ENCODE measurements at places on chromosomes 3 and 15.

- DNase-seq = no peak
These were observed 133.5 kb downstream of the FBLN2 start for GRCh38 chr3:13682331-13683013.

- DNase-seq = no peak
These were observed 148.3 kb downstream of the SMAD6 start for GRCh38 chr15:66850078-66850991.

DNA sequence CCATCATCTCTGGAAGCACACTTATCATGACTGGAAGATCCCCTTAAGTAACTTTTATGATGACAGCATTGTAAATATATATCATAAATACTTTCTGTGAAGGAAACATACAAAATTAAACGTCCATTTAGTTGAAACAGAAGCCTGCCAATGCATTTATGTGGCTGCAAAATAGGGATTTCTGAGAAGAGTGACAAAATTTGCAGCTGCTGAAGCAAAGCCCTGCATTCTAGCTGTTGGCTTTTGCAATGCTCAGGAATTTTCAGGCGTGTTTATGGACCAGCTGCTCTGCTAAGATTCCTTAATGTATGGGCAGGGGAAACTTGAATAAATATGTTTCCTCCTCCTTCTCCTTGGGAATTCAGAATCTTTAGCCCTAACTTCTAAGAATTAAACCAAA lies 137.3 kb downstream of the CACNA2D3 start:
- DNase-seq = no peak

GRCh38 chr15:79849789-79850188 lies 47.0 kb downstream of the MTHFS start:
- peak; percentile 55 for DNase-seq

DNA sequence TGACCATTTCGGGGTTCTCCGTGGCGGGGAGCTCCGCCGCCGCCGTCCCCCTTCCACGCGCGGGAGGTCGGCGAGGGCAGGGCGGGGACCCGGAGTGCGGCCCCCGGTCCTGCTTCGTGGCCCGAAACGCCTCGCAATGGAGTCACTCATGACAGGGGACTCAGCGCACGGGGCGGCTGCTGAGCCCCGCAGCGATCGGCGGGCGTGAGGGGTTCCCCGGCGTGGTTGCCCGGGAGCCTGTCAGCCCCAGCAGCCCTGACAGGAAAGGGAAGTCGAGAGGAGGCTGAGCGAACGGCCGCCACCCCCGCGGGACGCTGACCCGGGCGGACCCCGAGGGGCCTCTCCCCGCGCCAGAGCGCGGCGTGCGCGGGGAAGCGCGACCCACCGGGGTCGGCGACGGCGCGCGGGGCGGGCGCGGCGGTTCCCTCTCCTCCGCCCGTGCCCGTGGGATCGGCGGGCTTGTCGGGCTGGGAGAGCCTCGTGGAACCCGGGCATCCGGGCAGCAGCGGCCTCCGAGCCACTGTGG lies 564 bp upstream of the PIGZ start:
- DNase-seq = peak; percentile 52

DNA sequence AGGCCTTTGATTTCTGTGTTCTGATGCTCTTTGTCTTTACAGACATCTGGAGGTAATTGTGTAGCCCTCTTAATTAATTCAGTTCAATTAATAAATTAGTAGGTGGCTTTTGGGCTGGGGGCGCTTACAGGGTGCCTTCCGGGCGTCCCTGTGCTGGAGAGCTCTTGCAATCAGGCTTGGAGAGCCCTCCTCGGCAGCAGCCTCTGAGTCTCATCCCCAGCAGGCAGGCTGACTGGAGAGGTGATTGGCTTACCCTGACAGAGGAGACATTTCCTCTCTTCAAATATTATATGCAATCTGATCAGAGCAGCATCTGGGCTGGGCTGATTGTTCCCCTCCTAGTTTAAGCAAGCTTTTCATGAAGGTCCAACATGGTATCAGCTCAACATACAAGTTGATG lies 250.7 kb downstream of the LPP start:
- no peak for DNase-seq

- no peak for DNase-seq
These were observed 693.6 kb downstream of the CADM2 start for GRCh38 chr3:85652360-85652759.

DNA sequence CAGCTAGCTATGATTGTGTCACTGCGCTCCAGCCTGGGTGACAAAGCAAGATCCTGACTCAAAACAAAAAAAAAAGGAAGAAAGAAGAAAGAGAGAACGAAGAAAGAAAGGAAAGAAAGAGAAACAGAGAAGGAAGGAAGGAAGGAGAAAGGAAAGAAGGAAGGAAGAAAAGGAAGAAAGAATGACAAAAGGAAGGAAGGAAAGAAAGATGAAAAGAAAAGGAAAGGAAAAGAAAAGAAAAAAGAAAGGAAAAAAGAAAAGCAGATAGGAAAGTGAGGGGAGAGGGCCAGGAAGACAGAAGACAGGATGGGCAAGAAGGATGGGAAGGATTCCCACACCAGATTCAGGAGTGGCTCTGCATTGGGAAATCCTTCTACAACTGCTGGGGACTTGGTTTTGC lies 44.9 kb downstream of the GOLGA6L2 start:
- no peak for DNase-seq

- peak; percentile 10 for DNase-seq
These were observed 227.3 kb upstream of the C2CD4B start for GRCh38 chr15:62392376-62392775.

DNA sequence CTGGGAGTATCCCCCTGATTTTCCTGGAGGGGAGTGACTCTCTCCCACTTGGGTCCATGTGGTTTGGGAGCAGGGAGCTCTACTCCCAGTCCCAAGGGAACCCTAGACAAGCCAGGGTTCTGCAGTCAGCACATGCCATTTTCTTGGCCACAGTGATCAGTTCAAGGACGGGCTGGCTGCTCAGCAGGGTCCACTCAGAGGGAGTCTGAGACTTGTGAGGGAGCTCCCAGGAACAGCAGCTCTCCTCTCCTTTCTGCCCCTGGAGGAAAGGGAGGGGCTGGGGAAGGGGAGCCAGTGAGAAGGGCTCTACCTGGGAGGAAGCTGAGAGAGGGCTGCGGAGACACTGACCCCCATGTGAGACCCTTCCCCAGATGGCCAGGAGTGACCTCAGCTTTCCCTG lies 29.1 kb upstream of the LMCD1 start:
- no peak for DNase-seq

GRCh38 chr3:36193448-36193847 lies 186.9 kb upstream of the STAC start:
- no peak for DNase-seq

DNA sequence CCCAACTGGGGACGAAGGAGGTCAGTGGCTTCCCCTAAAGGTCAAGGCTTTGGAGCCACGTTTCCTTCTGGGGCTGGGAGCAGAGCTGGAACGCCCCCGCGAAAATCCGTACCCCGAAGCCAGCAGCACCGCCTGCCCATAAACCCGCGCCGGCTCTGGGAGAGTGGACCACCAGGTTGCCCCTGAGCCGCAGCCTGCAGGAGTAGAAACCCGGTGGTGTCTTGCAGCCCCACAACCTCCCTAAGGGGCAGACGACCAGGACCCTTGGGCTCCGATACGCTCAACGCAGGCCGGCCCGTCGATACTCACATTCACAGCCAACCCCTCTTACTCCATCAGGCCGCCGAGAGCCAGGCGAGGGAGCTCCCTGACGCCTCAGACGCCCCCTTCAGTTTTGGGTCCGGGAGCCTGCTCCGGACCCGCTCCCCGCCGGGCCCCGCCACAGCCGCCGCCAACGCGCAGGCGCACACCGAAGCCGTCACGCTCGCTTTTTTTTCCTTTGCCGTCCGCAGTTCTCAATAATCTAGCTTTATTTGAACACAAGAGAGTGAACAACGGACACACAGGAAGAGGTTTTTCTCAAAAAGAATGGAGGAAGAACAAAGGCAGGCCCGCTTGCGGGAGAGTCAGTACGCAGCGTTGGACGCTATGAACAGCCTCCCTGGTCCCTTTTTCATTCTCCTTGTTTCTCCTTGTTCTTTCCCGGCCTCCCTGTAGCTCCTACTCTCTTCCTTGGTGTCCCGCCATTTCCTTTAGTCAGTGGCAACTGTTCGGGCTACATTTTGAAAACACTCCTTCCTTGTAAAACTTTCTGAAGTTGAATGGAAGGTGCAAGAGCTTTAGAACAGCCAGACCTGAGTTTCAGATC lies at the start of gene ZNF106:
Gene ZNF106, minus strand, starts transcription at position 471 of the 868 bp plus-strand sequence. CDS start 18,852 bp downstream, outside the sequence.
- peak; percentile 93 for DNase-seq

DNA sequence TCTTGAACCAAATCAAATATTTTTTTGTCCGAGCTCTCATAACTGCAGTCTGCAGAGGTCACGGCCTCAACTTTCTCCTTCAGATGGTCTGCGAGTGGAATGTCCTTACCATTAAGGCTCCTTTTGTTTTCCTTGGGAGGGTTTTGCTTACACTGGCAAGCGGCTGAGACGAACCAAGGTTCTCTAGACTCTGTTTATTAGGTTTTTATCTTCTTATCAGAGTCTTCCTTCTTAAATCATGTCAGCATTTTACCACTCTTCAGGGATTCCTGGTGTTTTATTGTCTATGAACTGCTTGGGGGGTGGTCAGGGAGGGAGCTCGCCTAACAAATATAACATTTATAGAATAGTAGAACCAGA lies 773.7 kb upstream of the NR2F2 start:
- DNase-seq = no peak

GRCh38 chr3:31431321-31431720 lies 101.4 kb upstream of the STT3B start:
- no peak for DNase-seq

DNA sequence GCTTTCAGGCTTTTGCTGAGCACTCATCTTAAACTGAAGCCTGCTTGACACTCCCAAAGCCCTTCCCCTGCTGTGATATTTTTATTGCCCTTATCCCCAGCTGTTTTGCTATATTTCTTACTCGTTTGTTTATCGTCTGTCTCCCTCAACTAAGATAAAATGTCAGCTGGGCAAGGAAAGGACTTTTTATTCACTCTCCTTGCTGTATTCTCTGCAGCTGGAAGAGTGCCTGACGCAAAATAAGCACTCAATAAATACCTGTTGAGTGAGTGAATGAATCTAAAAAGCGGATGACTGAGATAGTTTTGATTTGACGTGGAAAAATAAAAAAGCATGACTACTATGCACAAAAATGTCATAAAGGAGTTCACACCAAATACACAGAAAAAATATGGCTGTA lies 84.8 kb upstream of the POMGNT2 start:
- DNase-seq = no peak

DNA sequence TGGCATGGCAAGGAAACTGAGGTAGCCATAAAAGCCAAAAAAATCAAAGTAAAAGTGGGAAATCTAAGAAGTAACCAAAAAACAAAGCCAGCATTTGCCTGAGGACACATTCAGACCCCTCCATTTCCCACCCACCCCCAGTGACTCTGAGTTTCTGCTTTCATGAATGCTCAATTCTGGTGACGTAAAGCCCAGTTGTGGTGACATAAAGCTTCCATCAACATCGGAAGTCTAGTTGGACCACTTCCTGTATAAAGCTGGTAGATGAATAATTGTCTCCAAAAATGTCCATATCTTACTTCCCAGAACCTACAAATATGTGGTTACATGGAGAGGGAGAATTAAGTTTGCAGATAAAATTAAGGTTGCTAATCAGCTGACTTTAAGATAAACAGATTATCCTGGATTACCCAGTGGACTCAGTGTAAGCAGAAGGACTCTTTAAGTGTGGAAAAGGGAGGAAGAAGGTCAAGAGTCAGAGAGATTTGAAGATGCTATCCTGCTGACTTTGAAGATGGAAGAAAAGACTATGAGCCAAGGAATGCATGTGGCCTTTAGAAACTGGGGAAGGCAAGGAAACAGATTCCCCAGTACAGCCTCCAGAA lies 62.0 kb upstream of the ST3GAL6 start:
- DNase-seq = no peak

- DNase-seq = peak; percentile 57
These were observed 37.9 kb downstream of the TUBGCP4 start for GRCh38 chr15:43408789-43409188.

- no peak for DNase-seq
These were observed 20.5 kb upstream of the FRMD5 start for GRCh38 chr15:44215594-44215993.

GRCh38 chr15:65578904-65579728 lies 31.8 kb downstream of the INTS14 start:
- DNase-seq = no peak

DNA sequence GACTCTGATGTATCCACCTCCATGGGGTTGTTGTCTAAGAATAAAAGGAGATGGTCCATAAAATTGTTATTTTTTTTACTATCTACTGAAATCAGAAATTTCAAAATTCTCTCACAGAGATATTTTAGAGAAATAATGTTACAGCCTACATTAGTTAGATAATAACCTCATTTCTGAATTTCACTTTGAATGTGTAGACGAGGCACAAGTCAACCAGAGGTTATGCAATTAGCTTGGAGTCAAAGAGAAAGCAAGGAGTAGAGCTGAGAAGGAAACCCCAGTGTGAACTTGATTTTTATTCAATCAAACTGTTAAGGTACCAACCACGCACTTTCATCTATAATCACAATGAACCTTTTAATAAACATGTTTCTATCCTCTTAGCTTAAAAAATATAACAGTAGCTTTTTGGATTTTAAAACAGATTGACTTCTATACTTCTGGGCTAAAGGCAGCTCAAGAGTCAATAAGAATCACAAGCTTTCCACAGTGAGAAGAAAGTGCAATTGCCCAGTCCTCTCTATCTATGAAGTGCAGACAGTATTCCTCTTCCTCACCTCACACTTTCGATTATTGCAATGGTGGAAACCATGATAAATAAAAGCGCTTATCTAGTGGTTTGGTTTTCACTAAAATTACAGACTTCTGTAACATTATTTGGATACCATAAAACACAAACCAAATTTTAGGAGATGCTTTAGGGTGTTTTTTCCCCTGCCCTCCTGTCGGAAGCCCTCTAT lies 403.2 kb downstream of the ZBTB20 start:
- no peak for DNase-seq

- DNase-seq = no peak
These were observed 26.6 kb upstream of the FNDC3B start for GRCh38 chr3:172012775-172013174.

DNA sequence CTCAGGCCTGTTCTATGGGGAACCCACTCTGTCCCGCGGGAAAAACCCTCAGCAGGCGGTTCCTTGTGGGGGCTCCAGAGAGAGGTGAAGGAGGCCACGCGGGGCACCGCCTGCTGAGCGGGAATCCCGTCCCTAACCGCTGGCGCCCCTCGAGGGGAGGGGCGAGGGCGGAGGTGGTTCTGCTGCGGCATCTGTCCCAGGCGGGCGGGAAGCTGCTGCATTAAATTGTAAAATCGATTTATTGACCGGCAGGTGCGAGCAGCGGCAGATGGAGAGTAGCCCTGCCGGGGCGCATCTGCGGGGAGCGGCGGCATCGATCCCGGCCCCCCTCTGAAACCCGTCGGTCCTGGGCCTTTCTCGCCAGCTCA lies 3.7 kb upstream of the DLL4 start:
- DNase-seq = no peak

- DNase-seq = no peak
These were observed 69.0 kb upstream of the FNDC3B start for GRCh38 chr3:171970301-171970788.

DNA sequence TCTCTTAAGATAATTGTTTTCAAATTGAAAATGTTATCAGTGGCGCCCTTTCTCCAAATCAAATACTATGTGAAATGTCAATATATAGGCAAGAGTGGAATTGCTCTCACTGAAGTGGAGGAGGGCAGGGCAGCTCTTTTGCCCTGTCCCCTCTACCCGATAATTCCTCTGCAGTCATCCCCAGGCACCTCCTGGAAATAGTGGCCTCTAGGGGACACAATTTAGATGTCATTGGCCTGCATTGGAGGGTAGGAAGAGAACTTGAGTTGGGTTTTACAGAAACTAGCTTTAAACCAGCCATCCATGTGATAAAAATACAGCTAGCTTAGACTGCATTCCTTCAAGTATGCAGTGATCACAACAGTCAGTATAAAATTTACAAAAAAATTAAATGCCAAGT lies 288.9 kb downstream of the EDEM1 start:
- DNase-seq = no peak

- DNase-seq = no peak
These were observed 956 bp downstream of the ZIC1 start for GRCh38 chr3:147410116-147410525.
